ENCODE measurements at places on chromosomes 5 and 9. TPM values are rescaled to one million over a fixed set of nuclear protein-coding genes. Genes with fewer than 3 reads are reported as not detected.

The CDH6 gene
- total RNA-seq, result 40.0 TPM

The CDKN2B gene
- total RNA-seq, result 37.2 TPM

The EXOSC3 gene
- 39.4 TPM for total RNA-seq

The SLC4A9 gene
- not detected for total RNA-seq

Measured in smooth muscle cell of bladder (primary cell).